Germinal center (tissue), 1 donor: ENCODE measurements at places on chromosomes 5 and 9.

DNA sequence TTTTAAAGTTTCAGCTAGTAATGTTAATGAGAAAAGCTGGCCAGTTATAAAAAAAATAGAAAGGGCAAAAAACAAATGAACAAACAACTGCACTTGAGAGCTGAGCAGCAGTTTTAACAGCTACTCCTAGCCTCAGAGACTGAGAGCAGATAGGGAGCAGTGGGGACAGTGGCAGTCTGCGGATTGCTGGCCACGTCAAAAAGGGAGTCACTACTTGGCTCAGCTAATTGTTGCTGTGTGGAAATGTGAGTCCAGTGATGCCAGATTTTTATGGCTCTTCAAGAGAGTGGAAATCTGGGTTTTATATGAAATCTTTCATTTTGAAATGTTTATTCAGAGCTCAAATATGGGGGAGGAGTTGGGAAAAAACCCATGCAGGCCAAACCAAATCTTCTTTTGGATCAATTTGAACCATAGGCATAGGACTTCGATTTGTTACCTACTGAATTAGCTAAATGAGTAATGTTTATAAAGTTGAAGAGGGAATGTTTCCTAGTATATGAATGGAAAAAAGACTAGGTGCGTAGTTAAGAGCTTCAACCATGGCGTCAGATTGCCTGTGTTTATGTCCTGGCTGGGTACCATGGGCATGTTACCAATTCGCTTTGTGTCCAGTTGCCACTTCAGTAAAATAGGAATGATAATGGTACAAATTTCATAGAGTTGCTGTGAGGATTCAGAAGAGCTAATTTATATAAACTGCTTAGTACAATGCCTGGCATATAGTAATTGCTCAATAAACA, 102.1 kb downstream of the PAM start:
- no peak for DNase-seq

DNA sequence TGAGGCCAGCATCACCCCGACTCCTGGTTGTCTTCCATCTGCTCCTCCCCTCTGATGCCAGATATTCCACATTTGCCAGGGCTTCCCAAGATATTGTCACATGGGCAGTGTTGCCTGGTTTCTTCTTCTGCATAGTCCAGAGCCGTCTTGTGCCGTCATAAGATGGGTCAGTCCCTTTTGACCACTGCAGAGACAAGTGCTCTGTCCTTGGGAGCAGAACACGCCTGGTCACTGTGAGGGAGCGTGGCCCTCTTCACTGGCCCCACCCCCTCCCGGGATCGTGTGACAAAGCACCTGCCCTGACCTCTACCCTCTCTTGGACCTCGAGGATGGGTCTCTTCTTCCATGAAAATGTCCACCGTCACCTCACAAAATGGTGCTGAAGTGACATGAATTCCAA, 41.6 kb downstream of the UBE2QL1 start:
- DNase-seq = no peak

- DNase-seq = no peak
These were observed 3.6 kb downstream of the RIC1 start for GRCh38 chr9:5632540-5632939.

- no peak for DNase-seq
These were observed 302.4 kb downstream of the CHSY3 start for GRCh38 chr5:130206686-130207085.

DNA sequence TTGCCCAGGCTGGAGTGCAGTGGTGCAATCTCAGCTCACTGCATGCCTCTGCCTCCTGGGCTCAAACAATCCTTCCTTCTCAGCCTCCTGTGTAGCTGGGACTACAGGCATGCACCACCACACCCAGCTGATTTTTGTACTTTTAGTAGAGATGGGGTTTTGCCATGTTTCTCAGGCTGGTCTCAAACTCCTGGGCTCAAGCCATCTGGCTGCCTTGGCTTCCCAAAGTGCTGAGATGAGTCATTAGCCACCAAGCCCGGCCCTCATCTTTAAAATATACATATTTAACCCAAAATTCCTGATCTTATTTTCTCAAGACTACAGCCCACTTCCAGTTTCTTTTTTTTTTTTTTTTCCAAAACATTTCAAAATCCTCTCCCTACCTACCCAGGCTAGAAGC, 31.7 kb upstream of the MINAR2 start:
- DNase-seq = no peak

- no peak for DNase-seq
These were observed 827.2 kb downstream of the MTRR start for GRCh38 chr5:8695902-8696845.

DNA sequence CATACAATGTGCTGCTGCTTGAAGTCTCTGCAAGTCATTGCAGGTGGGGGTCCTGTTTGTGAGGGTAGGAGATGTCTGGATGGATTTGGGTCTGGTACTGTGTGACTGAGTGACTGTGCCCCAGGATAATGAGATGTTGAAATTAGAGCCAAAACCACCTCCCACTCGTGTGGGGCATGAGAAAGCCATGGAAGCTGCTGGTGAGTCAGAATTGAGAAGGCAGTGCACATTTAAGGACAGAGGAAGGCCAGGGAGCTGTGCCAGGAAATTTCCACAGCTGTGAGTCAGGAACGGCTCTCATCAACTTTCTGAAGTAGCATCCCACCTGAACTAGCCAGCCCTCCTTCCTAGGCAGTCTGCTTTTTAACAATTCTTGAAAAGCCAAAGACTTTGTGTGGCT, 229.8 kb downstream of the DRD1 start:
- no peak for DNase-seq

DNA sequence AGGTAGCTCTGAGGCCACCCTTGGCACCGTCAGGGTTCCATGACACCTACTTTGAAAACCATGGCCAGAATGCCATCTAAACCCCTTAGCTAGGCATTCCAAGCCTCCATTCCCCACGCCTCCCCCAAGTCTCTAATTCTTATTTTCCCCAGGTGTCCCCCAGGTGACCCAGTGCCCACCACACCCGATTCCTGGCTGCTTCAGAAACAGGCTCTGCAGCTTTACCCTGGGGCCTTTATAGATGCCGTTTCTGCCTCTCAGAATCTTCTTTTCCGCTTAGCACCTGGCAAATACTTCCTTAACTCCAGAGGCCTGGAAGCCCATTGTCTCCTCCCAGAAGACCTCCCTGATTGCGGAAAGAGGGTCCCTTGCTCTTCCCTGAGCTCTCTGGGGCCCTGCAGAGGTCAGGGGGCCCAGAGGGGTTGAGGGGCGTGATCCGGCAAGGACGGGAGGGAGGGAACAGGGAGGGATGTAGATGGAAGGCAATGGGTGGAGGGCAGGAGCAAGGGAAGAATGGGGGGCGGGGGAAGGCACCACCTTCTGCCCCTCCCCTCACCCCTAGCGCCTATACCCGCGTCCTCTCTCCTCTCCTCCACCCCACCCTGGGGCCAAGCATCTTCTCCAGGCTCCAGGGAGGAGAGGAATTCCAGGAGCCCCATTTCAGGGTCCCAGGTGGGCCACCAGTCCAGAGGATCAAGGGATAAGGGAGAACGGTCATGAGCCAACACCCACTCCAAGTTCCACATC, 12.0 kb upstream of the WDR38 start:
- no peak for DNase-seq

DNA sequence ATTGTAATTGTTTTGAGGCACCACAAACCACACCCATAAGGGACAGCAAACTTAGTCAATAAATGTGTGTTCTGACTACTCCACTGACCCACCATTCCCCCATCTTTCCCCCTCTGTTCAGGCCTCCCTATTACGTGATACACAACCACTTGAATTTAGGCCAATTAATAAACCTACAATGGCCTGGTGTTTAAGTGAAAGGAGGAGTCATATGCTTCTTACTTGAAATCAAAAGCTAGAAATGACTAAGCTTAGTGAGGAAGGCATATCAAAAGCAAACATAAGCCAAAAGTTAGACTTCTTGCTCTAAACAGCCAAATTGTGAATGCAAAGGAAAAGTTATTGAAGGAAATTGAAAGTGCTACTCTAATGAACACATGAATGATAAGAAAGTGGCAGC, 14.6 kb downstream of the ZBTB43 start:
- DNase-seq = no peak

GRCh38 chr9:80072451-80072850, 500.7 kb downstream of the TLE4 start:
- DNase-seq = no peak
